ENCODE measurements at places on chromosomes 5 and 9.

DNA sequence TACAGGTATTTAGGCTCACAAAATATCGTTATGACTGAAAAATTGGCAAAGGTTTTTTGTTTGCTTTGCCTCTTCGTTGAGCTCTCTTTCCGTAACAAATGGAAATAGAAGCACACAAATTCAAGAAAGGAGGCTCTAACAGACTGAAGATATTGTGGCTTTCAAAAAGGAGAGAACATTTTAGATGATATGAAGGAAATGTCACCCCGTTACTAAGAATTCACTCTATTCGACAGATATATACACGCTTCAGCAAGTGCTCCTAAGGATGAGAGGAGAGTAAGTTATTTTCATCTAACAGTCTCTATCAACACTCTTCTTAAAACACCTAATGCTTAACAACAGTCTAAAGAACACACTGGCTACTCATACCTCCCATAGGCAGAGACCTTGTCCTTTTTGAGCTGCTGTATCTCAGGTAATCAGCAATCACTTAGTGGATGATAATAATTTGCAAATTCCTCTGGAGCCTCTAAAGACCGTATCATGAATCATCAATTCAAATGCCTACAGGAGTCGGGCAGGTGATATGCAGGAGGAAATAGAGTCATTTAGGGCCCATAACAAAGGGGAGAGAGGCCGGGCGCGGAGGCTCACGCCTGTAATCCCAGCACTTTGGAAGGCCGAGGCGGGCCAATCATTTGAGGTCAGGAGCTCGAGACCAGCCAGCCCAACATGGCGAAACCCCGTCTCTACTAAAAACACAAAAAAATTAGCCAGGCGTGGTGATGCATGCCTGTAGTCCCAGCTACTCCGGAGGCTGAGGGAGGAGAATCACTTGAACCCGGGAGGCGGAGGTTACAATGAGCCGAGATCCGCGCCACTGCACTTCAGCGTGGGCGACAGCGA, 1.4 kb upstream of the HSDL2 start:
- DNase-seq, result no peak

DNA sequence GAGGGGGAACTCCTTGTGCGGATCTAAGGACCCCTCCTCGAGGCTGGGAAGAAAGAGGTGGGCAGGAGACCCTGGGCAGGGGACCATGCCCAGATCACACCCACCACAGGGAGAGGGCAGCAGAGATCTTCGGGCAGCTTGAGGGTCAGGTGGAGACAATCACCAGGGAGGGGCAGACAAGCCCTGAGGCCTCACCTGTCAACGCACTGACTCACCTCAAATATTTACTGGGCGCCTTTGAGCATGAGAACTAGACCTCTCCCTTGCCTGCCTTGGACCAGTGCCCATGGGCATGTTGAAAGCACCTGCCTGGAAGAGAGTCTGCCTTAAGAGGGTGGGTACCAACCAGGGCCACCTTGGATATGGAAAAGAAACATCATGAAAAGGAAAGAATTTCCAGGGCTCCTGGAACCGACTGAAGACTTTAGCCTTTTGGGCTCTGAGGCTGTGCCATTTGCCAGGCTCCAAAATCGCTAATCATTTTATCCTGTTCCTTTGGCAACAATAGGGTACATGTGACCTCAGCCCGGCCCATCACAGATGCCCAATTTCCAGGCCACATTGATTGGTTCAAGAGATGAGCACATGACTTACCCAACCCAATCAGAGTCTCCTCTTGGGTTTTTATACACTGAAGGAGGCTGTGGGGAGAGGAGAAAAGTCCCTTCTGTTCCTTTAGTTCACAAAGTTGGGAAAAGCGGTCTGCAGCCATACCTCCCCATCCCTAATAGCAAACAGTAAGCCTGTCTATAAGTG, 10.4 kb upstream of the SPINK4 start:
- DNase-seq, result no peak

- peak; percentile 83 for DNase-seq
Observed at GRCh38 chr9:113657765-113658544, 194.4 kb downstream of the RGS3 start.

DNA sequence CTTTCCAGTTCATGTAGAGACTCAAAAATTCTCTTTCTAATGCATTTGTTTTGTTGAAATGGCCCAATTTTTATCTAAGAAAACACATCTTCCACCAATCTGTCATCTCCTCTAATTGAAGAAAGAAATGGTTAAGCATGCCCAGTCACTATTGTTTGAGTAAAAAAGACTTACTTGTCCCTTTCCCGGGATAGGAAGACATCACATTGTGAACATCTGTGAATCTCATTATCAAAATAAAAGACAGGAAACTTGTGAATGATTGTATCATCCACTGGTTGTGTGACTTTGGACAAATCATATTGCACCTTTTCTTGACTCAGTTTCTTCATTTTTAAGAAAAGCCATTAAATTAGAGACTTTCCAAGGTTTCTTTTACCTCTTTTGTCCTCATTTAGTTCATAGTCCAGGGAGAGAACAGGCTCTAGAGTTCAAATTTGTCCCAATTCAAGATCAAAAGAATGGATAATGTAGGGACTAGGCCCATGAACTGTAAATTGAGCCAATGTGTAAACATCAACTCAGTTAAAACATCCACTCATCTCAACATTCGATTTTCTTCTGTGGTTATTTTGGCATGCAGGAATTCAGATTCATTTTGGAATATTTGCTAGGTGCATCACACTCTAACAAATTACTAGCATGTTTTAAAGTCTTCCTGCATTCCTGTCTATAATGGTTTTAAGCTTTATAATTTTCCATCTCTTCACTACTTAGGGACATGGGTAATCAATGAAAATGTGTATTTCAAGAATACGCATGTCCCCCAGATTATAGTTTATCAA, 838.0 kb upstream of the WWC1 start:
- no peak for DNase-seq

GRCh38 chr9:18499062-18499461, 25.1 kb downstream of the ADAMTSL1 start:
- peak; percentile 47 for DNase-seq

DNA sequence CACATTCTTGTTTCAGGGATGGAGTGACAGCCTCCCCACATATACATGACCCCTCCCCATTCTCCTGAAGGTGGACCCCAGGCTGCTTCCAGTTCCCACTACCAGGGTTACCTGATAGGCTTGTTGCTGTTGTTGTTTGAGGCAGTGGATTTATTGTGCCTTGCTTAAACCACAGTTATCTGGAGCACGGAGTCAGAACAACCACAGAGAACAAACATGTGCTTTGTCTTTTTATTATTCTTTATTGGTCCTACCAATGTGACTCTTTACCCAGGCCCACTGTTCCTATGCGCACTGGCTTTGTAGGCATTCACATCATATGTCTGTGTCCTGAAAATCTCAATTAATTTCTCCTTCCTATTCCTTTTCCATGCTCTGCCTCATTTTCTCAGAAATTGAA, 41.2 kb upstream of the IPPK start:
- DNase-seq, result no peak
